ENCODE measurements at places on chromosomes 12 and 14. TPM values are rescaled to one million over a fixed set of nuclear protein-coding genes. Genes with fewer than 3 reads are reported as not detected.
A peak's percentile ranks its signal among the peaks of the same experiment; 100 is the strongest.

- peaks cover 21% of the 10 kb centered on the region for H3K27me3 ChIP-seq
- no peak for DNase-seq
- H3K27ac ChIP-seq: no peak overlapping the region
- no peaks in the 10 kb centered on the region for H3K4me1 ChIP-seq
These were observed 120.4 kb upstream of the TMCC3 start for GRCh38 chr12:94770791-94771190.

Gene KRT7
- total RNA-seq: 2.2 TPM

- no peak overlapping the region for H3K4me3 ChIP-seq
- H3K27me3 ChIP-seq: peaks cover 9% of the 10 kb centered on the region
- DNase-seq: peak; percentile 48
- H3K27ac ChIP-seq: no peak overlapping the region
- H3K4me1 ChIP-seq: no peaks in the 10 kb centered on the region
- no peaks in the 10 kb centered on the region for H3K36me3 ChIP-seq
These were observed 172.8 kb upstream of the DCN start for GRCh38 chr12:91355150-91356006.

DNA sequence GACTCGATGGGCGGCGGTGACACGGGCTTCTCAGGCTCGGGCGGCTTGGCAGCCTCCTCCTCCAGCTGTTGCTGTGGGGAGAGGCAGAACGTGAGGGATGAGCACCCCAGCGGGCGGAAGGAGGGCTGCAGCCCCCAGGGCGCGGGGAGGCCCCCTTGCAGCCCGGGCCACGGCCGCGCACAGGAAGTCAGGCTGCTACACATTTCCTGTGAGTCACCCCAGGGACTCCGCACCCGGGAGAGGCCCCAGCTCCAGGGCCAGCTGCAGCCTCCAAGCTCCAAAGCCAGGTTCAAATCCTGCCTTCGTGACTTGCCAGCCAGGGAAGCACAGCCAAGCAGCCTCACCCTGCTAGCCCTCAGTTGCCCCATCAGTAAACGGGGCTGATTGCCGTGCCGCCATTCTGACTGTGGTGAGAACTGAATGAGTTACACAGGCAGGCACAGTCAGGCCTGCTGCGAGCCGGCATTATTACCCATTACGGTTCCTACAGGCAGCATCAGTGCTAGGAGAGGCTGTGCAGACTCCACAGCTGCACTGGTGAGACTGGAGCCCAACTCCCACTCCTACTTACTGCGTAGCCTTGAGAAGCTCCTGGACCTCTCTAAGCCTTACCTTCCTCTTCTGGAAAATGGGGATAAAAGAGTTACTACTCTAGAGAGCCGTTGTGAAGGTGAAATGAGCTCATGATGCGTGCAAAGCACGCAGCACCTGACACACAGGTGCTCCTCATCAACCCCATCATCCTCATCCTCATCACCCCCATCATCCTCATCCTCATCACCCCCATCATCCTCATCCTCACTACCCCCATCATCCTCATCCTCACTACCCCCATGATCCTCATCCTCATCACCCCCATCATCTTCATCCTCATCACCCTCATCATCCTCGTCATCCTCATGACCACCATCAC, 100.9 kb downstream of the NCOR2 start:
- peaks cover 53% of the 10 kb centered on the region for H3K36me3 ChIP-seq
- peak overlapping the region; percentile 89 for H3K27ac ChIP-seq
- H3K27me3 ChIP-seq: no peaks in the 10 kb centered on the region
- peaks cover 50% of the 10 kb centered on the region for H3K4me1 ChIP-seq
- H3K4me3 ChIP-seq: peak overlapping the region; percentile 55
